Epithelial cell of proximal tubule (primary cell): ENCODE measurements at places on chromosomes 6 and 20. TPM values are rescaled to one million over a fixed set of nuclear protein-coding genes. Genes with fewer than 3 reads are reported as not detected.

GRCh38 chr6:95991906-95992305 is 23.9 kb upstream of the FUT9 start:
- no peak for DNase-seq

DNA sequence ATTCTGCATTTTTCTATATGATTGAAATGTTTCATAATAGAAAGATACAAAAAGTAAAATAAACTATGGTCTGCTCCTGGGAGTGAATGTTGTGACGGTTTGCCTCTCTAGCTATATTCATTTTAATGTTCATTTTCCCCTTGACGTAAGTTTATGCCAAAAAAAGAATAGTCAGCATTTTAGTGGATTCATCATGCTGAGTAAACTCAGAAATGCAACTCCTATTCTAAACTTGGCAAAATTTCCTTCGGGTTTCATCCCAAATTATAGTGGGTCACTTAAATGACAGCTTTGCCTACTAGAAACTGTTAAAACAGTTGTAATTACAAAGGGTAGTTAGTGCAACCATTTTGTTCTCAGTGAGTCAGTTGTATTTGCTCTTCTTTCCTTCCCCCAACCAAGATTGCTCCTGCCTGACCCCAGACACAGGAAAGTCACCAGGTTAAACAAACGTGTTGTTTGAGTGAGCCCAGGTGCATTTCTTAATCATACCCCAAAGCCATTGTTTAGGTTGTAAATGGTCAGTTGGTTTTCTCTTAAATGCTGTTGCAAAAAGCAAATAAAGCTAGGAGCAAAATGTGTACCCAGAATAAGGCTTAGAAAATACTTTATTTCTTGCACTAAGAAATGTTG is 482.3 kb upstream of the SOX4 start:
- no peak for DNase-seq

DNA sequence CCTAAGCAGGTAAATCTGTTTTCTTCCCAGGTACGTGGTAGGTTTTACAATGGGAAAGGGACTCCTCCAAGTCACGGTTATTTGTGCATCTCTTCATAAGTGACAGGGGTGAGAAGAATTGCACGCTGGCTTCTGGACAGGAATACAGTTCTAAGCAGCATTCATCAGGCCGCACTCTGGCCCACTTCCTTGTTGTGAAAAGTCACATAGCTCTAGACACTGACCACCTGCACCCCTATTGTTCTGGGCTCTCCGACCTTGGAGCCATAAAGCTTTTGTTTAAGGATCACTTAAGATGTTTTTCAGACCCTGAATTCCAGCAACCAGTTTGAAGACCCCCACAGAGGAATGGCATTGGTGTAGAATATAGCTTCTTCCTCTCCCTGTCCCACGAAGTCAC is 31.4 kb downstream of the RAMACL start:
- DNase-seq = no peak

DNA sequence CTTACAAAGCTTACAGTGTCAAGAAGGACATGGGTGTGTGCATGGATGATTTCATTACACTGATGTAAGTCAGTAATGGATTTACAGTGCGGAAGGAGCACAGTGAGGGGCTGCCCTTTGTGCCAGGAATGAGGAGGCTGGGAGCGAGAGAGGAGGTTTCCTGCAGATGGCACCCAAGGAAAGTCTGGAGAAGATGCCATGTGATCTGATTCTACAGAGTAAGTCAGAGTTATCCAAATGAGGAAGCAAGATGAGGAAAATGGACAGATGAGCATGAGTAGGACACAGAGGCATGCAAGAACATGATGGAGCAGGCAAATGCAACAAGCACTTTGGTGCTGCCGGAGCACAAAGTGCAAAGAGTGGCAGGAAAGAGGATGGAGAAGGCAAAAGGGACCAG is 29.7 kb downstream of the MAP7 start:
- no peak for DNase-seq

DNA sequence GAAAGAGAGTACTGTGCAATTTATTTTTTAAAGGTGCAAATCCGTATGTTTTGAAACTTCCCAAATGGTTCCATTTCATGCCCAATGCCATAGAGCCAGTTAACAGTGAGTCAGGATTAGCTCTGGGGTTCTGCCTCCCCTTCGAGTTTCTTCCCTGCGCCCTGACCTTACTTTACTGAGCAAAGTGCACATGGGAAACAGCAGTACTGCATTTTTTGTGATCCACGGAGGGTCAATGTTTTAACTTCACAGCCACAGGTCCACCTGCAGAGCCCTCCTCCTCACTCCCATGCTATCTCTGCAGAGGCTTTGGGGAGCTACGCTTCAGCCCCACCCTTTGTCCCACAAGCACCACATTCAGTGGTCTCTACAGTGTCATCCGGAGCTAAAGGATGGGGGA is 44.0 kb upstream of the CNKSR3 start:
- DNase-seq = no peak

CRISP3 gene
- total RNA-seq = not detected in 2 replicates
